ENCODE measurements at places on chromosomes 16 and 17. TPM values are rescaled to one million over a fixed set of nuclear protein-coding genes. Genes with fewer than 3 reads are reported as not detected.
A peak's percentile ranks its signal among the peaks of the same experiment; 100 is the strongest.

DNA sequence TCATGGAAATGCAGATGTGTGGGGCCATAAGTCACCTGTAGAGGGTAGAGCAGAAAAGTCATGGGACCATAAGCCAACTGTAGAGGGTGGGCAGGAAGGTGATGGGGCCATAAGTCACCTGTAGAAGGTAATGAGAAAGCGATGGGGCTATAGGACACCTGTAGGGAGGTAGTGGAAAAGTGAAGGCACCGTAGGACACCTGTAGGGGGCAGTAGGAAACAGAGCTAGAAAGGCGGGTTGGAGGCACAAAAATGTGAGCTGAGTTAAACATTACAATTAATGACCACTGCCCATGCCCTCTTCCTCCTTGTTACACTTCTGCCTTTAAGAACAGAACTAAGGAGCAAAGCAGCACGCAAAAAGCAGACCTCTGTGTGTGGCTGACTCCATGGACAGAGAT, 150.1 kb downstream of the SHISA6 start:
- DNase-seq = no peak

- no peak for DNase-seq
Measured at GRCh38 chr17:20279631-20280030, 187.7 kb downstream of the LGALS9B start.

SRCAP gene
- 20.9 TPM for polyA plus RNA-seq

- no peak for DNase-seq
Measured at GRCh38 chr17:78252701-78253635, 21.5 kb downstream of the TMEM235 start.

CDK5R1 gene
- 2.4 TPM for polyA plus RNA-seq

DNA sequence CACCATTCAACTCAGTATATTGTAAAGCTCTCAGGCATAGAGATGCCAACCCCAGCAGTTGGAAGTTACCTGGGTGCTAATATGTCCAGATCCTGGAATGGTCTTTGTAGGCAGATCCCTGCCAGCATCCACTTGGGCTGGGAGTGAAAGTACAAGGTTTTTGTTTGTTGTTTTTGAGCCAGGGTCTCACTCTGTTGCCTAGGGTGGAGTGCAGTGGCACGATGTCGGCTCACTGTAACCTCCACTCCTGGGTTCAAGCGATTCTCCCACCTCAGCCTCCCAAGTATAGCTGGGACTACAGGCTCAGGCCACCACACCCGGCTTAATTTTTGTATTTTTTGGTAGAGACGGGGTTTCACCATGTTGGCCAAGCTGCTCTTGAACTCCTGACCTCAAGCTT, 177.6 kb downstream of the IRF8 start:
- DNase-seq = no peak

- DNase-seq = no peak
Measured at GRCh38 chr17:49901460-49902331, 53.8 kb upstream of the TAC4 start.

GRCh38 chr16:65120831-65121721, 787 bp downstream of the CDH11 start:
- DNase-seq = no peak

IGFBP4 gene
- 4.6 TPM for polyA plus RNA-seq

- no peak for DNase-seq
Measured at GRCh38 chr16:24700549-24701392, 28.7 kb upstream of the TNRC6A start.

TMIGD1 gene
- not detected for polyA plus RNA-seq

ABCC11 gene
- polyA plus RNA-seq = not detected

DNA sequence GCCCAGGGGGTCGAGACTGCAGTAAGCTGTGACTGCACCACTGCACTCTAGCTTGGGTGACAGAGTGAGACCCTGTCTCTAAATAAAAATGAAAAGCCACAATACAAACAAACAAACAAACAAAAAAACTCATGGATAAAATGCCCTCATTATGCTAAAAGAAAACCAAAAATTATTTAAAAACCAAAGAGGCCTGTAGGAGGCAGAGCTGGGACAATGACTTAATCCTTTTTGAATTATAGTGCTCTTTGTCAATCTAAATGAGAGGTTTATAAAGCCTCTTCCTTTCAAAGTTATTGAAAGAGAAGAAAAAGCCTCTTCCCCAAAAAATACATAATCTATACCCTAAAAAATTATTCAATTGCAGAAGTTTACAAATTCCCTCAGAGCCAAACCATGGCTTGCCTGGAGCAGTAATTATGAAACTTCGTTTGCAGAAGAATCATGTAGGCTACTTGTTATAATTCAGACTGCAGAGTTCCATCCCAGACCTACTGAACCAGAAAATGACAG, 18.5 kb downstream of the CRLF3 start:
- peak; percentile 26 for DNase-seq

DNA sequence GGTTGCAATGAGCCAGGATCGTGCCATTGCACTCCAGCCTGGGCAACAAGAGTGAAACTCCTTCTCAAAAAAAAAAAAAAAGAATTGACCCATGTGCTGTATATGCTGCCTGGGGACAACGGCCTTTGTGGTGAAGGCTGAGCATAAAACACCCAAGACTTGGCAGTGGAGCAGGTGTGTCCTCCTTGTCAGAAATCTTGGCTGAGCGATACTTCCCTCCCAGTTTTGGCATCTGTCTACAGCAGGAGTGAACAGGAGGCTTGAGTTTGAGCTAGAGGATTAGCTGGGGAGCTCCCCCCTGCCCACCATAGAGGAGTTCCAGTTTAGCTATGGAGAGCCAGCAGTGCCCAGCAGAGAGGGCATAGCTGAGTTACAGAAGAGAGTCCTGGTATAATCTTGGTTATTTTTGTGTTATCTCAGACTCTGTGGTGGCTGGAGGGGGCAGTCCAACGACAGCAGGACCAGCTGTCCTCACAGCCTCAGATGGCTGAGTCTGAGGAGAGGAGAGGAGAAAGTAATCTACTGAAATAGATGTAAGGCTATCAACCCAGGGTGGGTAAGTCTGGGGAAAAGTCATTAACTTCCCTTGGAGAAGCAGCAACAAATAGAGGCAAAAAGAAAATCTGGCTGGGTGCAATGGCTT, 18.4 kb downstream of the SP2 start:
- DNase-seq = no peak

- no peak for DNase-seq
Measured at GRCh38 chr17:71423871-71424546, 696.8 kb upstream of the SOX9 start.

ASIC2 gene
- not detected for polyA plus RNA-seq

DNA sequence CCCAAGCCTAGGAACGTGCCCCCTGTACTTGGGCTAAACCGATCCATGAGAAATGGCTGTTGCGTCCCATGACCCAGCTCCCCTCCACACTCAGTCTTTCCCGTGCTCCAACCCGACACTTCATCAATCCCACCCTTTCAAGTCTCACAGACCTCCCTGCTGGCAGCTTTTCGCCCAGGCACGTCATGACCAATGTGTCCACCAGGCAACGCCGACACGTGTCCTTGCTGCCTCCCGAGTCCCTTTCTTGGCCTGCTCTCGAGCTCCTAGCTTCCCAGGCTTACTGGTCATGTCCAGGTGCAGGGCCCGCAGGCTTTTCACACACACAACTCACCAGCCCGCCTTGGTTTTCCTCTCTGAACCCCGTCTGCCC, 12.2 kb downstream of the MNT start:
- DNase-seq = no peak

GRCh38 chr16:23302045-23302956, at the start of gene SCNN1B:
Gene SCNN1B (plus strand): TSS chr16:23302302. CDS start chr16:23348600, 46,298 bp downstream.
- no peak for DNase-seq

SUZ12 gene
- 18.7 TPM for polyA plus RNA-seq

DNA sequence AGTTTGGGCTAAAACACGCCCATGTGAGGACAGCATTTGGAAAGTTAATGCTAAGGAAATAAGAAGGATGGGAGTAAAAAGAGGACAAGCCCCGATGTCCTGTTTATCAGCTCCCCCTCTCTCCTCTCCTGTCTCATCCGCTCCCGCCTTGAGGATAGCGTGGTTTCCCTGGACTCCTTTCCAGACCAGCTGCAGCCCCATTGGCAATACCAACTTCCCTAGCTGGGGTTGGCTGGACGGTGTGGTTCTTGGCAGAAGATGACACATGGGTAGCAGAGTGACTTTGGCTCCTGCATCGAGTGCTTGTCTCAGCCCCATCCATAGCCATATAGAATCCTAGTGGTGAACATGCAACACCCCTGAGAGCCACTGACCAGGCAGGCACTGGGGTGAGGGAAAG, 185.9 kb downstream of the CCDC182 start:
- no peak for DNase-seq

All from B cell (primary cell).